GM23338 (cell line): ENCODE measurements at places on chromosomes 7 and 10. TPM values are rescaled to one million over a fixed set of nuclear protein-coding genes. Genes with fewer than 3 reads are reported as not detected.
A peak's percentile ranks its signal among the peaks of the same experiment; 100 is the strongest.

Gene GNB2
- 153 and 156 TPM in 2 replicates for total RNA-seq

Gene CPA2
- not detected in 2 replicates for total RNA-seq

DNA sequence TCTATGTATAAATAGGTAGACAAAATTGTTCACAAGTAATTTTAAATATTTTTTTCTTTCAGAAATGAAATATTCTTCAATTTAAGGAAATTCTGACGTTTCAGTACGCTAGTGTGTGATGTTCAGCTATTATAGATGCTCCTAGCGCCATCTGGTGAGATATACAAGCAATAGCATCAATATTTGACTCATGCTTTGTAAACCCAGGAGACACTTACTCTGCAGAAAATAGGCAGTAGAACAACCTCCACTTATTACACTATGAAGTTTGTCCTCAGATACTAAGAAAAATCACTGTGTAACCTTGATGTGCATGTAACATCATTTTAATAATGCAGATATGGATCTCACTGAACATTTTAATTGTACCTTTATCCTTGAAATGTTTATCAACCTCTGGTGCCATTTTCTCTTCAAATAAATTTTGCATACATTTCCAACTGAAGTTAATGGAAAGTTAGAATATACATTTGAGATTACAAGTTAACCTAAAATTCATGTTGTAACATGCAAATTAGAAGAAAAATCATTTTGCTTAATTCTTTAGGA, 151.5 kb upstream of the FAM3C start:
- DNase-seq, result peak; percentile 80

Gene RGS10
- total RNA-seq, result 16.8 and 18.4 TPM in 2 replicates

- DNase-seq, result no peak
Observed at GRCh38 chr7:28041508-28042314, 138.9 kb downstream of the JAZF1 start.

Gene ACSM6
- total RNA-seq, result not detected in 2 replicates

- no peak for DNase-seq
Observed at GRCh38 chr10:50375051-50375452, 123.7 kb upstream of the ASAH2 start.
